Activated T-cell treated with anti-CD3 and anti-CD28 coated beads, Interleukin-2, amount 50 U/mL, for 72 hours (primary cell): ENCODE measurements at places on chromosomes 2 and 18.

DNA sequence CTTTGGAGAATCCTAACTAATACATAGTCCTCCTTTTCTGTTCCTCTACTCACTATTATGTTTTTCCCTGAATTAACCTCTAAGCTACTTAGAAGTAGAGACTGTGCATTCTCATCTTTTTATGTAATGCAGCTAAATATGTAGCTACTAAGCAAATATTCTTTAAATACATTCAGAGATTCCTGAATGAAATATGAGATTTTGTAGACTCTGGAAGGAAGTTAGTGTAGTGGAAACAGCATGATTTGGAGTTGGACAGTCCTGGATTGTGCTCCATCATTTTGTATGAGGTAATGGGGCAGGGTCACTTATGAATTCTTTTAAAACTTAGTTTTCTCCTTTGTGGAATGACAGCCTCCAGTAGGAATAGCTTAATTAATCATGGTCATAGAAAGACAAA lies 24.7 kb upstream of the NT5C1B start:
- no peak for DNase-seq

DNA sequence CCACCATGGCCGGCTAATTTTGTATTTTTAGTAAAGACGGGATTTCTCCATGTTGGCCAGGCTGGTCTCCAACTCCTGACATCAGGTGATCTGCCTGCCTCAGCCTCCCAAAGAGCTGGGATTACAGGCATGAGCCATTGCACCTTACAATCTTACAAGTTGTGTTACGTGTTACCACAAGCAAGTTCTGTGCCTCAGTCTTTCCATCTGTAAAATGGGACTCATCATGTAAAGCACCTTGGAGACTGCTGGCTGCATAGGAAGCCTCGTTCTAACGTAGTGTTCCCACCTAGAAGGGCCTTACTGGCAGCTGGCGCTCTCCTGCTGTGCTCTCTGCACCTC lies 10.0 kb downstream of the DNAJB2 start:
- DNase-seq: no peak

- DNase-seq: no peak
These were observed 20.0 kb downstream of the ACVR1 start for GRCh38 chr2:157856187-157856515.

GRCh38 chr2:210250622-210251021 lies 25.4 kb upstream of the ACADL start:
- DNase-seq: no peak

DNA sequence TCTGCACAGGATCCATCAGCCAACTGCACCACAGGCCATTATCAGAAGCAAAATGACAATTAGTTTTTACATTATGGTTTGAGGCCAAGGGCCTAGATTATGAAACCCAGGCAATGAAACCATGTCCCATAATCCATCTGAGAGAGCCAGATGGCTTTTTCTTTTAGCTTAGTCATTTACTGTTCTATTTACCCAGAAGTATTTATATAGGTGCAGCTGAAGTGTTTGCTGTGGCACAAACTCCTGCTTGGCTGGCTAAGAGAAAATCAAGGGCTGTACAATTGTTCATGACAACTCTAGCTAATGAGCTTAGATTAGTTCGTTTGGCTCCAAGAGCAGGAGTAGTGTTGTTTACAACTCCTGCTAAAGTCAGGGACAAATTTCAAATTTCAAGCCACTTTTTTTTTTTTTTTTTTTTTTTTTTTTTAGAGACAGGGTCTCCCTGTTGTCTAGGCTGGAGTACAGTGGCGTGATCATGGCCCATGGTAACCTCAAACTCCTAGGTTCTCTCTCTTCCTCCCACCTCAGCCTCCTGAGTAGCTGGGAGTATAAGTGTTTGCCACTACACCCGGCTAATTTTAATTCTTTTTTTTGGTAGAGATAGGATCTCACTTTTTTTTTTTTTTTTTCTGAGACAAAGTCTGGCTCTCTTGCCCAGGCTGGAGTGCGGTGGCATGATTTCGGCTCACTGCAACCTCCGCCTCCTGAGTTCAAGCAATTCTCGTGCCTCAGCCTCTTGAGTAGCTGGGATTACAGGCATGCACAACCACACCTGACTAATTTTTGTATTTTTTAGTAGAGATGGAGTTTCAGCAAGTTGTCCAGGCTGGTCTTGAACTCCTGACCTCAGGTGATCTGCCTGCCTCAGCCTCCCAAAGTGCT lies 18.4 kb upstream of the REV1 start:
- DNase-seq: no peak

DNA sequence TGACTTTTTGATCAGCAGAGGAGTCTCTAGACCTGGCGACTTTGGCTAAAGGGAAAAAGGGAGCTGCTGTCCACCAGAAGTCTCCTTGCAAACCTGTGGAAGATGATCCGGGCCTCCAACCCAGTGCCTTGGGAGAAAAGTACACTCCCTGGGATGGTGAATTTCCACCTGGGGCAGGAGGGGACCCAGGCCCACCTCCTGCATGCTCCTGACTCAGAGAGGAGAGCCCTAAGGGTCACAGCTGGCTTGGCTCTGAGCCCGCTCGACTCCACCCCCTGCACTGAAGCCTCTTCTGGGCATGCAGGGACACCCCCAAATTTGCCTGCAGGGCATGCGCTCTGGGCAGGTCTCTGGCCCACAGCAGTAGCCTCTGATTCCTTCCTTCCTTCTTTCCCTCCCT lies 66.5 kb downstream of the PDCL3 start:
- no peak for DNase-seq

DNA sequence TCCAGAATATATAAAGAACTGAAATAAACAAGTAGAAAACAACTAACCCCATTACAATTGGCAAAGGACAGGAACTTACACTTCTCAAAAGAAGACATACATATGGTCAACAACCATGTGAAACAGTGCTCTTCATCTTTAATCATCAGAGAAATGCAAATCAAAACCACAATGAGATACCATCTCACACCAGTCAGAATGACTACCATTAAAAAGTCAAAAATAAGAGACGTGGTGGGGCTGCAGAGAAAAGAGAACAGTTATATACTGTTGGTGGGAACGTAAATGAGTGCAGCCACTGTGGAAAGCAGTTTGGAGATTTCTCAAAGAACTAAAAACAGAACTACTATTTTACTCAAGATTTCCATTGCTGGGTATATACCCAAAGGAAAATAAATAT lies 1696.3 kb upstream of the TMEFF2 start:
- DNase-seq: no peak
